B cell (primary cell): ENCODE measurements at places on chromosomes 7 and 10.

- peak; percentile 22 for DNase-seq
Observed at GRCh38 chr7:155465761-155466141, 7.8 kb downstream of the EN2 start.

- DNase-seq = no peak
Observed at GRCh38 chr7:132226046-132226956, 350.0 kb downstream of the PLXNA4 start.

GRCh38 chr10:122171302-122172075 is 99.6 kb upstream of the BTBD16 start:
- no peak for DNase-seq

GRCh38 chr7:33233659-33234058 is 104.3 kb downstream of the BBS9 start:
- no peak for DNase-seq

- no peak for DNase-seq
Observed at GRCh38 chr10:48450741-48451466, 144.4 kb downstream of the MAPK8 start.

GRCh38 chr7:94579470-94579869 is 69.9 kb downstream of the CASD1 start:
- DNase-seq = no peak

DNA sequence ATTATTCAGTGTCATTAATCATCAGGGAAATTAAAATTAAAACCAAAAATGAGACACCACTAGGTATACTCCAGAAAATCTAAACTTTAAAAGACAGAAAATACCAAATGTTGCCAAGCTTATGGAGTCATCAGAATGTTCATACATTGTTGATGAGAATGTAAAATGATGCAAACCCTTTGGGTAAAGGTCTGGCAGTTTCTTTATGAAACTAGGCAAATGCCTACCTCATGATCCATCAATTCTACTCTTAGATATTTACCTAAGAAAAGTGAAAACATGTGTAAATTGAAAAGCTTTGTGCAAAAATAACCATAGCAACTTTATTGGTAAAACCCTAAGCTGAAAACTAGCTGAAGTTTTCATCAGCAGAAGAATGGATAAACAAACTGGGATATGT is 329.5 kb upstream of the MEOX2 start:
- DNase-seq = no peak

DNA sequence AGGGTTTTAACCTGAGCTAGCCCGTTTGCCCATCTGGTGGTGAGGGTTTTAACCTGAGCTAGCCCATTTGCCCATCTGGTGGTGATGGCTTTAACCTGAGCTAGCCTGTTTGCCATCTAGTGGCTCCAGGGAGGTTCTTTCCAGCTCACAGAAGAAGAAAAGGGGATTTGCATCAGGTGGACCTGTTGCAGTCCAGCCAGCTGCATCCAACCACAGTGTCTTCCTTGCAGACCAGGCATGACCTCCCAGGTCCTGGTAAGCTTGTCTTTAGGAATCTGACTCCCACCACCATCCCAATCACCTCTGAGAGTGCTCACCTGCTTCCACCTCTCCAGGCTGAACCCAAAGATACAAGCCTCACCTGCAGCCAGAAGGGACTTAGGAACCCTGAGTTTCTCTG is 62.4 kb upstream of the EMX2 start:
- no peak for DNase-seq
